ENCODE measurements at places on chromosomes 1 and 21.

DNA sequence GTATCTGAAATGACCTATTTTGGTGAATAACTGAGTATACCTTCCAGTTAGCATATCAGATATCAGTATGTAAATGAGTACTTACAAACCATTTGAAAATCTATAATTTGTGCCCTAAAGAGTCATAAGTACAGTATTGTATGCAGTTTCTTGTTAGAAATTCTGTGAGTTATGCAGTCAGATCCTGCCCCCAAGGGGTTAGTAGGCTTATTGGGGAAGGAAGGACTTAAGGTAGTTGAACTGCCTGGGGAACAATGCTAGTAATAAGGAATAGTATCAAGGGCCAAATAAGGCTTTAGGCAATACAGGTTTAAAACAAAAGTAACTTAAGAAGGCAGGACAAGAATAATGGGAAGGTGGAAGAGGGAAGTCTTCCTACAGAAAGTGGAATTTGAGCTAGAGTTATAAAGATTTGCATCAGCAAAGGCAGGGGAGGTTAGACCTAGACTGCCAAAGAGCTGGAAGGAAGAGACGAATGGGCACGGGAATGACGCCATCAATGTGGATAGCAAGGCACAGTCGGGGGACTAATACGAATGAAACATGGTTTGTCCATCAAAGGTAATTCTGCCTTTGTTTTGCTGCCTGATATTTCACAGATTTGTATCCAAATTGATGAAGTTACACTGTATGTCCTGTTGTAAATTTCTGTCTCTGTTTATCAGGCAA, 182.9 kb upstream of the DPYD start:
- DNase-seq, result no peak

DNA sequence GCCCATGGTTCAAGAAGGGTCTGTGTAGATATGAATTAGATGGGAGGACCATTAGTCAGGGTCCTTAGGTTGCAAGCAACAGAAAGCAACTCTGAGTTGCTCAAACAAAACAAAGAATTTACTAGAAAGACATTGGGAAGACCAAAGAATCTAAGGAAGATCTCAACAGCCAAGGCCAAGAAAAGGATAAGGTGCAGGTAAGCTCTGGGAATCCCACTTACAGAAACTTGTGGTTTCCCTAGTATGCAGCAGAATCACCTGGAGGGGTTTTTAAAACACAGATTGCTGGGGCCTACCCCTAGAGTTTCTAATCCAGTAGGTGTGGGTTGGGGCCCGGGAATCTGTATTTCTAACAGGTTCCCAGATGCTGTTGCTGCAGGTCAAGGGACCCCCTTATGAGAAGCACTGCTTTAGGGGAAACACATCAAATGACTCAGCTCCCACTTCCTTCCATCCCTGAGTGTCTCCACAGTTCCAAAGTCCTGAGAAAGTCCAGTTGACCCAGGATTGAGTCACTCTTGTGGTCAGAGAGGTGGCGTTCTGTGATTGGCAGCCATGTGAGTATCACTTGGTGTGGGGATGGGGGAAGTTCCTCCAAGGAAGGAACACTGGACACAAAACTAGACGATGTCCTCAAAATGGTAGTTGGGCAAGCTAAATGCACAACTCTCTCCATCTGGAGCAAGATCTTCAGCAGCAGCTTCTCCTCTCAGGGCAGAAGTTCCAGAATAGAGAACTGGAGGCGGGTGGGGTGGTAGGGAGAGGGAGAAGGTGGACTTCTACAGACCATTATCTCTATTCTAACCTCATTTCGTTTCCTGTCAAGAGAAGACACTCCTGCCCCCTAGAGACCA, 24.2 kb upstream of the EYA3 start:
- DNase-seq, result no peak

DNA sequence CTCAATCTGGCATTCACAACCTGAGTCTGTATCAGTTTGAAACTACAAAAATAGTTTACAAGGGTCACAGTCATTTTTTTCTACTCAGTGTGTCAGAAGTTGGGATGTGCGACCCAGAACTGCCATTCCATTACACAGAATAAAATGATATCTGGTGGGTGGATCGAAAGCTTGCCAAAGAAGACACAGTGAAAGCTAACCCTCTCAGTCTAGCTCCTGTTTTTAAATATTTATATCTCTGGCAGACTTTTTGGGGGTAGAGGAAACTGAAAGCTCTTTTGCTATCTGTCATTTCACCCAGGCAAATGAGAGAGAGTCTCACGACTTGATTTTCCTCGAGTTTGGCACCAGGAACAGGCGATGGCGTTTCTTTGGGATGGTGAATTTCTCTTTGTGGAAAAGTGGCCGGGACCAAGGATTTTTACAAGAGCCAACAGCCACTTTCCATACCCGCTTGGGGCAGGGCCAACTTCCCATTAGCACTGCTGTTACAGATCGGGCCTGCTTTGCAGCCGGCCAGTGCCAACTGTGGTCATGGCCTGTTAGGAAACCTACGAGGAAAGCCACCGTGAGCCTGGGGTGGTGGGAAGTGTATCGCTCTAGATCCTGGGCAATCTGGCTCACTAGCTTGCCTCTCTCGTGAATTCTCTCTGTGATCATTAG, 185.5 kb upstream of the NFIA start:
- DNase-seq, result no peak

DNA sequence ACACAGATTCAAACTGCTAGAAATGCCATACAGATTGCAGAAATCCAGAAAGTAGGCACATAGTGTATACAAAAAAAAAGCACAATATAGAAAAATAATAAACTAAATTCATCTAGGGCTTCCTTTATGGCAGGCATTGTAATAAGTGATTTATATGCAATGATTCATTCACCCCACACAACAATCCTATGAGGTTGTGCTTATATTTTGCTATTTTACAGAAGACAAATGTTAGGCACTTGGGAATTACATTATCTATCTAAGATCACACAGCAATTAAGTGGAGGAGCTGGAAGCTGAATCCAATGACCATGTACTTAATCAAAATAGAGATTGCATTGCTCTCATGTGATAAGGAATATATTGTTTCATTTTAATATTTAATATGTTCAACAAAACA, 225.7 kb upstream of the KCNK2 start:
- no peak for DNase-seq

GRCh38 chr1:218524526-218524925, 179.4 kb downstream of the TGFB2 start:
- no peak for DNase-seq

GRCh38 chr1:107871687-107872395, 93.1 kb downstream of the VAV3 start:
- no peak for DNase-seq

DNA sequence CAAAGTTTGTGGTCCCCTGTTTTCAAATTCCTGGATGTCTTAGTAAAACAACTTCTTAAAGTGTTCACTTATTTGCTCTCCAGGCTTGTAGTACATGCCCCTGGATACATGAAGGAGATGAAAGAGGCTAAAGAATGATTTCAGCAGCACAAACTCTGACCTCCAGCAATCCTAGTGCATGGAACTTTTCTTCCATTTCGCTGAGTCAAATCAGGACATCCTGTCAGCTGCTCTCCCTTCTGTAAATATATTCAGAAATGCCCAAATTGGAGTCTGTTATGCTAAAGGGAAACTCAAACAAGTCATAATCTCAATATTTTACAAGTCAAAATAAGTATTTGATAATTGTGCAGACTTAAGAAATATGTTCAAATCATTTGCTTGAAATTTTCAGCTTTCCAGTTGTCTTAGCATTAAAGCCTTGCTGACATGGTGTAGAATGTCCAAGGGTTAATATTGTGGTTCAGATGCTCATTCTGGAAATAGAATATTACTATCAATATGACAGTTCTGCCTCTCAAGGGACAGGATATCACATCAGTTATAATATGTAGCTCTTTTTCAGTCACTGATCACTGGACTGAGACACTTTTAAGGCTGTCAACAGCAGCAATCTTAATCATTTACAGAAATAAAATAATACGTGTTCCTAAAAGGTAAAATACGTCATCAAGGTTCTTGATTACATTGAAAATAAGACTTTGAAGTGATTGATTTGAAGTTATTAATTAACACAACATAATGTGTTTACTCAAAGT, 1157.3 kb downstream of the PLA2G4A start:
- DNase-seq, result no peak

GRCh38 chr1:32150847-32151246, 28.6 kb upstream of the TXLNA start:
- no peak for DNase-seq

DNA sequence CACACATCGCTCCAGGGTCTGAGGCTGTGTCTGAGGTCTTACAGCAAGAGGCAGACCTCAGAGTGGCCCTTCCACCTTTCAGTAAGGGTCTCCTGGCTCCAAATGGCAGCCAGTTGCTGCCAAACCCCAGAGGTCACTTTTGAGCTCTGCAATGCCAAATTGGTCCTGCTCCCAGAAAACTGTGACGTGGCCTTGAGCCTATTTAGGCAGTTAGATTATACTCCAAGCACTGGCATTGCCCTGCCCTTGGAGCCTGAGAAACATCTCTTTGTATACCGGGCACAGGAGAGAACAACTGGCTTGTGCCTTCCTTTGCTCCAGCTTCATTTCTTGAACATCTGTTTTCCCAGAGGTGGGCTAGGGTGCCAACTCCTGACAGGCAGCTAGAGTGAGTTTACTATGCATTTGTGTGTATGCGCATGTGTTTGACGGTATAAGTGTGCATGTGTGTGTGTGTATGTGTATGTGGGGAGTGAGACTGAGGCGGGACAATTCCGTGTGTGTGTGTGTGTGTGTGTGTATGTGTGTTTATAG, 134.5 kb downstream of the IER5 start:
- no peak for DNase-seq

DNA sequence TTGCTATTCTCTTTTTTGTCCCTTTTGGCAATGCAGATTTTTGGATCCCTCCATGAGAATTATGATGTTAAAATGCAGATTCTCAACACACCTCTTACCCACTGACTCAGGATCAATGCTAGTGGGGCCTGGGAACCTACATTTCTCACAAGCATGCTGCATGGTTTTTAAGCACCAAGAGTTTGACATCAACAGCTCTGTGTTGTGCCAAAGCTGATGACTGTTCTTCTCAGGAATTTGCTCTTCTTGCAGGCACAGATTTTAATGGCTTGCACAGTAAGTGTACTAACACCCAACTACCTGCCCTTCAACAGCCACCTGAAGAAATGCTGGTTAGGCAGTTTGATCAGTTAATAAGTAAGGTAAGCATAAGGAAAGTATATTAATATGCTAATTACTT, 468.7 kb downstream of the PTBP2 start:
- no peak for DNase-seq

DNA sequence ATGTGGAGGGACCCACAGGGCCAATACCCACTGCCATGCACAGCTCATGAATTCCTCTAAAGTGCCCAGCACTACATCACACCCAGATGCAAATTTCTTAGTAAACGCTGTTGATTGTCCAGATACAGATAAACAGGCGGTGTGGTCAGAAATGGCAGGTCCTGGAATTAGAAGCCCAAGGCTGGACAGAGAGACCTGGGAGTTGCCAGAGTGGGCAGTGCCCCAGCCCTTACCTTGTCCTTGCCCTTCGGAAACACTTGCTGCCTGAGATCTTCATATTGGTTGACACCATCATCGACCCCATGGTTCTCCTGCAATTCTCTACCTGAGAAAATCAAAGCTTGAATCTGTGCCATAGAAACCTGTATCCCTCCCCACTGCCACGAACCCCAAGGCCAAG, 149.3 kb upstream of the ETV3 start:
- no peak for DNase-seq

DNA sequence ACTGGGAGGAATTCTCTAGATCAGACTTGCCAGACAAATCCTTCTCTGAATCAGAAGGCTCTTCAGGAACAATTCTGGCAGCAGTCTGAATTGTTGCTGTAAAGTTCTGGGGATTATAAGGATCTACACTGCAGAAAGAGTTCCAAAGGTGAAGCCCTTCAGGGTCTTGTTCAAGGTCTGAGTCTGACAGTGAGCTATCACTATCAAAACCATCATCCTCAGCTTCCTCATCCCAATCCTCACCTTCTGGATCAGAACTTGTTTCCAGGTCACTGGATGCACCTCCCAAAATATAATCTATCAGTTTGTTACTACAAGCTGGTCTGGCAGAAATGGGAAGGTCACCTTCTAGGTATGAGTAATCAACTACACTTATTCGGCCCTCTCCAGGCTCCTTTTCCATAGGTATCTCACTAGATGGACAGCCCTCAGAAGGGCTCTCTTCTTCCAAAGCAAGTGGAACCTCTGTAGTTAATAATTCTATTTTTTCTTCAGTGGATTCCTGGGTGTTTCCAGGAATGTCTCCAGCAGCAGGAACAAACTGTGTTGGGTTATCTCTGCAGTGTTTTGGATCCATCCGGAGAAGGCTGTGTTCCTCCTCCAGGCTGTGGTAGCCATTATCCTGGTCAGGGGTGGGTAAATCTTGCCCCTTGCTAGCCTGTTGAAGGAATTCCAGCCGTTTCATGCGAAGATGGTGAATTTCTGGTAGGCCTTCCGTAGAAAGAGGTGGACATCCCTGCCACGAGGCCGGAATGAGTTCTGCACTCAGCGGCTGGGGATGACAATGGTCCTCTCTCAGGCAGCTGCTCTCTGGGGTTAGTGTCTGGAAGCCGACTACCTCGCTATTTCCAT, 1.6 kb downstream of the PPP1R15B start:
- DNase-seq, result no peak

DNA sequence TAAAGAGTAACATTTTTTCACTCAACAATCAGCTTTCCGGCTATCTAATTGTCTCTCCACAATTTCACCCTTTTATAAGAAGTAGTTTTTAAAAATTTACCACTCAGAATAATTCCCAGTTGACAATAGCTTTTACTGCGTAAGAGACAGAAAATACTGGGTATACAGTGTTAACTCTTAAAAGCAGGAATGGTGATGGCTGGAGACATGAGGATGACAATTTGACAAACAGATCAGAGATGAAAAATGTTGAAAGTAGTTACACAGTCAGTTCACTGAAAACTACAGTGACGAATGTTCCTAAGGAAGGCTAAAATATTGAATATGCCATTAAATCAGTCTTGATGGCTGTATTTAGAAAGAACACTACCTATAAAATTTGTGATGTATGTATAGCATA, 1146.8 kb upstream of the B3GALT2 start:
- DNase-seq, result no peak

- no peak for DNase-seq
These were observed 123.9 kb upstream of the PPP2R5A start for GRCh38 chr1:212161231-212161781.

GRCh38 chr1:16243936-16244649, 7.1 kb upstream of the CPLANE2 start:
- peak; percentile 63 for DNase-seq

DNA sequence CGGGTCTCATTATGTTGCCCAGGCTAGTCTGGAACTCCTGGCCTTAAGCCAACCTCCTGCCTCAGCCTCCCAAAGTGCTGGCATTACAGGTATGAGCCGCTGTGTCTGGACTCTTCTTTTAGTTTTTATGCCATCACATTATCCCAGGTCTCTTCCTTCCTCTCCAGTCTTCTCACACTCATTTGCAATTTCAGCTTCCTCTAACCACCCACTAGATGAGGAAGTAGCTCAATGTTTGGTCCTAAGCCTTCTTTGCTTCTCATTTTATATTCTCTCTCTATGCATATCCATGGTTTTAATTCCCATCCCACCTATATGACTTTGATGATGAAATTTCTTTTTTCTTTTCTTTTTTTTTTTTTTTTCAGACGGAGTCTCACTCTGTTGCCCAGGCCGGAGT, 3.1 kb upstream of the ZBTB8A start:
- DNase-seq, result no peak

- DNase-seq, result no peak
These were observed 13.0 kb upstream of the BATF3 start for GRCh38 chr1:212712451-212713303.

GRCh38 chr1:10615332-10615731, 140.6 kb downstream of the PEX14 start:
- no peak for DNase-seq

GRCh38 chr1:43801203-43801602, 93.9 kb downstream of the ST3GAL3 start:
- no peak for DNase-seq

- no peak for DNase-seq
These were observed 52.8 kb upstream of the GOLT1A start for GRCh38 chr1:204266504-204267034.

Measured in activated CD4-positive, CD25-positive, alpha-beta regulatory T cell (primary cell).